Activated CD8-positive, alpha-beta memory T cell treated with anti-CD3 and anti-CD28 coated beads, Interleukin-2, amount 50 U/mL, for 48 hours (primary cell): ENCODE measurements at places on chromosomes 13 and 19.

DNA sequence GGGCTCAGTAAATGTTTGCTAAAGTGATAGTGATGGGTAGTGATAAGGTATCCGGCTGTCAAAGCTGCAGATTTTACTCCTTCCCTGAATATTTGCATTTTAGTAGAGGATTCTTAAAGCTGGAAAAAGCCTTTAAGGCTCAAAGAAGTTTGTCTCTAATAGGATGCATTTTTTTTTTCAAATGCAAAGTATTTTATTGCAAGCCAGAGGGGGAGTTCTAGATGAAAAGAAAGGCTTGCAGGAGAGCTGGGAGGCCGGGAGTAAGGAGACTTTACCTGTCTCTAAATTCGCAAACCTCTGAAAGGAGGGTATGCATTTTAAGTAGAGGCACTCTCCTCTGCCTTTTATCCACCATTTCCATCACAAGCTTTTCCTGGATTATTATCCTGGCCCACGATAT lies 100.7 kb upstream of the FNDC3A start:
- no peak for DNase-seq

DNA sequence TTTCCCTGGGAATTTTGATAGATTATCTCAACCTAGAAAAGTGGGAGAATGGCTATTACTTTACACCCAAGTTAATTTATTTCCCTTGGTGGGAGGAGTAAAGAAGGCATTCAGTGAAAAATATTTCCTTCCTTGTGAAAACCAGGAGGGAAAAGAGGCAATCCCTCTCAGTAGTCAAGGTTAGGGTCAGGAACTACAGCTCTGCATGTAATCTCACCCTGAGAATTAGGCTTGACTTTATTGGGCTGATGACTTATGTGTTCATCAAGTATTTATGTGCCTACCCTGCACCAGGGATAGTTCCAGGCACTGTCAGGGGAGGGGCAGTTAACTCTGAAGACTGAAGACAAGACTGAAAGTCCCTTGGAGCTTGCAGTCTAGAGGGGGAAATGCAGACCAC lies 281.8 kb downstream of the DLEU7 start:
- DNase-seq = no peak

DNA sequence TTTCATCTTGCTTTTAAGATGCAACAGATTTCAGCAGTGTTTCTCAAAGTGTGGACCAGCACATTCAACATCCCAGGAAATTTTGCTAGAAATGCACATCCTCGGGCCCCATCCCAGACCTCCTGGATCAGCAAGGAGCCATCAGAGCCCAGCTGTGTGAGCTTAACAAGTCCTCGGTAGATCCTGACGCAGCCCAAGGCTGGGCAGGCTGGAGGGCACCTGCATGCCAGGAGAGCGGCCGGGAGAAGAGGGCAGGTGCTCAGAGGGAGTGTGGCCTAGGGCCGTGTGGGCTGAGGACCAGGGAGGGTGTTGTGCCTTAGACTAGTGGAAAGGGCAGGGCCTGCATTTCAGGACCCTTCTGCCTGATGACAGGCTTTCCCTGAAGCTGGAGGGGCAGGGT lies 2.2 kb upstream of the MCF2L start:
- DNase-seq = no peak

GRCh38 chr13:73167028-73167820 lies 108.4 kb downstream of the KLF5 start:
- no peak for DNase-seq

- no peak for DNase-seq
Measured at GRCh38 chr19:16113727-16114126, 2.0 kb downstream of the RAB8A start.

GRCh38 chr19:48445256-48445605 lies 552 bp upstream of the GRWD1 start:
- DNase-seq = no peak

DNA sequence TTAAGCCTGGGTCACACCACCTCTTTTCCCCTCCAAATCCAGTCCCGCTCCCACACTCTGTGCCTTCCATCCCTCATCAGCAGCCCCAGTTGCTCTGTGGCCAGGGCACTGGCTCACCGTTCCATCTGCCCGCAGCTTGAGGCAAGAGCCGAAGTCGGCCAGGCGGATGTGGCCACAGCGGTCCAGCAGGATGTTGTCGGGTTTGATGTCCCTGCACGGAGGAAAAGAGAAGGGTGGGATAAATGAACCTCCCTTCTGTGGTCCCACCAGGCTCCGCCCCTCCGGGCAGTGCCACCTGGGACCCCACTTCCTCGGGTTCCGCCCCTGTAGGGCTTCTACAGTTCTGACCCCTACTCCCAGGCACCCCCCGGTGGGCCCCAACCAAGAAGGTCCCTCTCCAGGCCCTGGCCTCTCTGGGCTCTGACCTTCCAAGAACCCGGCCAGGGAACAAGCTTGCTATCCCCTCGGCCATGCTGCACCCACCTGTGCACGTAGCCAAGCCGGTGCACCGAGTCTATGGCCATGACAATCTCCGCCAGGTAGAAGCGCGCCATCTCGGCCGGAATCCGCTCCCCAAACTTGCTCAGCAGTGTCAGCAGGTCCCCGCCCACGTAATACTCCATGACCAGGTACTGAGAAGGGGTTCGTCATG lies 4.2 kb downstream of the DMPK start:
- no peak for DNase-seq

DNA sequence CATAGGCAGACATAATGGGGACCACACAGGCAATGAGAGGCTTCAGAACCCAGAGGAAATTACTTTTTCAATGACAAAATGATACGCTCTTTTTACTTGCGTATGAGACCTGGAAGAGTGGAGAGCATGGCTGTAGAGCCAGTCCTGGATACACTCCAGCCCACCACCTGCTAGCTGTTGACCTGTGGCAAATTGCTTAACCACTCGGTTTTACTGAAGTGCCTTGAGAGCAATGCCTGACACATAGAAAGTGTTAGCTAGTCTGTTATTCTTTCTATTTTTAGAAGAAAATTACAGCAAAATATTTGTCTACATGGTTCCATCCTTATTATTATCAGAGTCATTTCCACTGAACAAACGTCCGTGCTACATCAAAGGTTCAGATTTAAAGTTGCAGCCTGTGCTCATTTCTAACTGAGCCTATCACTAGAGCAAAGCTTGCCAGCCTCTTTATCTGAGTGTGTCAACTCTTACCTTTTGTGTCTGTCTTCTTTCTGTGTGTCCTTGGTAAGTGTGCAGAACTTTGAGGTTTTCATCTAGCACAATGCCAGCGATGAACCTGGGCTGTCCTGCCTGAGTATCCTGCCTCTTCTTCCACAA lies 9.6 kb upstream of the GPR183 start:
- no peak for DNase-seq

DNA sequence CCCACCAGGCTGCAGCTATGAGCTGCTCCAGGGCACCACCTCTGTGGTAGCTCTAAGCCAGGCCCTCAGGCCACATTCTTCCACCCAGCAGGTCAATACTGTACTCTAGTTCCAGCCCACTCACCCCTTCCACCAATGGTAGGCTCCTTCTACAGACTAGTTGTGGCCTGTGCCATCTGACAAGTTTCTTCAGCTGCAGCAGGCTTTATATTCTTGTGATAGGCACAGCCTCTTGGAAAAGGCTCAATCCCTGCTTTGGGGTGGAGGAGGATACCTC lies 8.5 kb downstream of the MICU2 start:
- DNase-seq = no peak

DNA sequence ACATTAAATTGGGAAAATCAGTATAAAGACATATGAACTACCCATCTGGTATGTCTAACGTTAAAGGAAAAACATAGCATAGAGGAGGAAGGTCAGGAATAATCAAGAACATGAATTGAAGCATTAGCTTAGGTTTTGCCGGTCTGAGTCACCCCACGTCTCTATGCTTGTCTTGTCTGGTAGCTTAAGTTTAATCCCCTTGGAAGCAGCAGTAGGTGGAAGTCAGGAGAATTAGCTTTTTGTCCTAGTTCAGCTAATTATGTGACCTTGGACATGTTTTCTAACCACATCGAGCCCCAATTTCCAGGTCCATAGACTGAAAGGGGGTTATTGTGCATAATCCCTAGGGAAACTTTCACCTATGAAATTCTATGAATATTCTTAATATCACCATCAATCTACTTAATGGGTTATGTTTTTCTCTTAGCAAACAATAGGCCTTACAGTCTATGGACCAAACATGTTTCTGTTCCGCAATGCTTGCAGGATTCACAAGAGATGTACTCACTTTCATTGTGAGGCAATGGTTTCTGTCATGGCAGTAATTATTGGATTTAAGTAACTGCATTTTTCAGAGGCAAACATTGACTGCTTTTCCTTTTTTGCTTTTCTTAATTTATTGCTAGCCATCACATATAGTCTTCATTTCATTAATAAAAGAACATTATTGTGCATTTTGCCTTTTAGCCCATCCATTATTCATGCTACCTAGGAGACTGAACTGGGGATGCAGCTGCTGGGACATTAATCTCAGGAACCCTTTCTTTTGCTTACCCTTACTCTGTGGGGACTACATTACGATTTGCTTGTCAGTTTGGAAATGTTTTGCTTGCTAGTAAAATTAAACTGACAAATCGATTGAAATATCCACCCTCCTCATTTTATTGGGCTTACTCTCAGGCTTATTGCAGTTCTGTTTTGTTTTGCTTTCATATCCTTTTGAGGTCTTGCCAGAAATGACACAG lies 304.8 kb upstream of the MAB21L1 start:
- DNase-seq = no peak

GRCh38 chr19:16457954-16458331 lies 13.8 kb downstream of the EPS15L1 start:
- DNase-seq = no peak

DNA sequence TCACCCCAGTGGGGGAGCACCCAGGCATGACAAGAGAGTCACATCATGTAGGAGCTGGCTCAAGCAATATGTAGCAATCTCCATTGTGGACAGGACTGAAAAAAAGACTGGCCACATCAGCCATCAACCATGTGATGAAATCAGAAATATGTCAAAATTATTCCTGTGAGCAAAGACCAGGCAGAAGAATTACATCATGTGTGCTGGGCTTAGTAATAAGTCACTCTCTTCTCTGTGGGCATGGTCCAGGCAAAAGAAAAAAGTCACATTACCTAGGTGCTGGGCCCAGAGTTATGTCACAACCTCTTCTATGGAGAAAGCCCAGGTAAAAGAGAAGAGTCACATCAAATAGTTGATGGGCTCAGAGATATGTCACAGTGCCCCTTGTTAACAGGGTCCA lies 28.3 kb upstream of the ZNF729 start:
- DNase-seq = no peak

- DNase-seq = no peak
Measured at GRCh38 chr13:96294930-96295881, 205.3 kb downstream of the HS6ST3 start.

DNA sequence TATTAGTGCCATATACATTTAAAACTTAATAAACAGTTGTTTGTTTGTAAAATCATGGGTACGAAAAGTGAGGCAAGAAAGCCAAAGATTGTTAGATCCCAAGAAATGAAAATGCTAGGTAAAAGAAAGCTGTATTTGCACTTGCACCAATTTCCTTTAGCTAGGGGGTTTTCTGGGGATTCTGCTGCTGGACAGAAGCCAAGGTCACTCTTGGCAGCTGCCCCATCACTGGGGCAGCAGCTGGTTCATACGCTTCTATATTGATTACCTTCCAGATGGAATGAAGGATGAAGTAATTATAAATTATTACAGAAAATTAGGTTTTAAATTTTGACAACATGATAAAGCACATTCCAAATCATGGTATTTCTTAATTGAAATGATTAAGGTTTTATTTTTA lies 127.4 kb downstream of the SLITRK5 start:
- DNase-seq = no peak

GRCh38 chr13:30808600-30808999 lies 73.3 kb downstream of the ALOX5AP start:
- DNase-seq = no peak

DNA sequence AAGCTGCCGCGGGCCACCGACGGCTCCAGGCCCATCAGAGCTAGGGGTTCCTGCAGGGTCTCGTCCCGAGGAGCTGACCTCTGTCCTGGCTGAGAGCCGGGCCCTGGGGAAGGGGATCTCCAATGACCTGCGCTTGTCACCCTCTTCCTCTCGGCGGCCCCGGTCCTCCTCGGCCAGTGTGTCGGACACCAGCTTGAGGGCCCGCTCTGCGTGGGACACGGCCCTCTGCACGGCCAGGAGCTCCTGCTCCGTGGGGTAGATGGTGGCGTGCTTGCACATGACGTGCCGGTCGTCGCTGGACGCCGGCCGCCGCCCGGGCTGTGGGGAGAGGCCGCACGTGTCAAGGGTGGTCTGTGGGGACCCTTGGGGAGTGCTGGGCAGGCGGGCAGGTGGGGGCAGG lies 32.7 kb upstream of the MATK start:
- no peak for DNase-seq

GRCh38 chr13:101621099-101621498 lies 168.6 kb downstream of the ITGBL1 start:
- DNase-seq = no peak

DNA sequence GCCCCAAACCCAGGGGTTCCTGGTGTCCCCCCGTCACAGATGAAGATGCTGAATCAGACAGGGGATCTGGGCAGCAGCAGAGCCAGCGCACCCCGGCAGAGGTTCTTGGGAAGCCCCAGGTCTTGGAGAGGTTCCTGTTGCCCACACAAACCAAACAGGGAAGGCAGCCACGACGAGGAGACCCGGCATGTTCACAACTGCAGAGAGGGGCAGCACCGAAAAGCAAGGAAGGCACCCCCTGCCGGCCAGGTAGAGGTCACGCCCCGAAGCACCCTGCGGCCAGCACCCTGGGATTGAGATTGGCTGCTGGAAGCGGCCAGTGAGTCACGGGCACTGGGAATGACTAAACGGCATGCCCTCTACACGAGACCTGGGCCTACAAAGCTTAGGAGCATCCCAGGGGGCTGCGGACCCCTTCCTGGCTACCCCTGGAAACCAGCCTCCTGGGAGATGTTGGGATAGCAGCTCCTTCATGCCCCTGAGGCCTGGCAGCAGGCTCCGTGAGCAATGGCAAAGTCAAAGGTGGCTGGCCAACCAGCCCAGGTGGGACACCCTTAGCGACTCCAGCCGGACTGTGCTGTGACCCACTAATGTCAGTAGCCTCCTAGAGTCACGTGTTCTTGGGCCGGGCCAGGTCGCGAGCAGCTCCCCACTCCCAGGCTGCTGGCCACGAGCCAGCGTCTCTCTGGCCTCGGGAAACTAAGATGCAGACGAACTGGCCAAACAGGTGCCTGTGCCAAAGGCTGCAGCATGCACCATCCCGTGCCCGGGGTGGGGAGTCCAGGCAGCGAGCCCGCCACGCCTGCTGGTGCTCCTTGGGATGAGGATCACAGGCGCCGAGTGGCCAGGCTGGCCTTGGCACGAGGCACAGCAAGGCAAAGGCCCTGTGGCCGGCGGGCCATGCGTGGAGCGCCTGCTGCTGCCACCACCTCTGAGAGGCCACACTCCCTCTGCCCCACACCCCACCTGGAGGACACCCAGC lies 43.2 kb downstream of the MLLT1 start:
- no peak for DNase-seq

DNA sequence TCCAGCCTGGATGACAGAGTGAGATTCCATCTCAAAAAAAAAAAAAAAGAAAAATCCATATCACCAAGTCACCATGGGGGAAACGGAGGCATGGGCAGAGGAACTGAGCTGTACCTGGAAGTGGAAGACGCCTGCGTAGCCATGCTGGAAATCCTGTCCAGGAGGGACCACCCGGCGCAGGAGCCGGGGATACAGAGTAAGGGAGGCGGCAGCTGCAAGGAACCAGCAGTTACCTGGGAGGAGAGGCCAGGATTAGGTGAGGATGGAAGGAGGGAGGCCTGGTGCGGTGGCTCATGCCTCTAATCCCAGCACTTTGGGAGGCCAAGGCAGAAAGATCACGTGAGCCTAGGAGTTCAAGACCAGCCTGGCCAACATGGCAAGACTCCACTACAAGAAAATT lies 2.0 kb downstream of the CAPN12 start:
- DNase-seq = no peak
